Gastrocnemius medialis (tissue), 4 donors: ENCODE measurements at places on chromosomes 2 and 18. TPM values are rescaled to one million over a fixed set of nuclear protein-coding genes. Genes with fewer than 3 reads are reported as not detected.

BIN1 gene
- 1,728 TPM for total RNA-seq

DNA sequence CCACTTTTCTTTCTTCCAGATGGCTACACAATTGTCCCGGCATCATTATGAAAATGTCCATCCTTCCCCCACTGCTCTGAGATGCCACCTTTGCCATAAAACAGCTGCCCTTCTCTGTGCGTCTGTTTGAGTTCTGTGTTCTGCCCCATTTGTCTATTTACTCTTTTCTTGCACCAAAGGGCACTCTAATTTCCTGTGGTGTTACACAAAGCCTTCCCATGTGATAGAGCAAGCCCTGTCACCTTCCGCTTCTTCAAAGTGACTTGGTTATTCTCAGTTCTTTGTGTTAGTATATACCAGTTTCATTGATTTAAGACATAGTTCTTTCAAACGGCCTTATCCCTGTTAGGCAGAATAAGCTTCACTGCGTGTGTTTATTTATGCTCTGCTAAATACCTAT, 84.1 kb downstream of the FBXO15 start:
- DNase-seq = no peak
- no peak overlapping the region for H3K27ac ChIP-seq

DNA sequence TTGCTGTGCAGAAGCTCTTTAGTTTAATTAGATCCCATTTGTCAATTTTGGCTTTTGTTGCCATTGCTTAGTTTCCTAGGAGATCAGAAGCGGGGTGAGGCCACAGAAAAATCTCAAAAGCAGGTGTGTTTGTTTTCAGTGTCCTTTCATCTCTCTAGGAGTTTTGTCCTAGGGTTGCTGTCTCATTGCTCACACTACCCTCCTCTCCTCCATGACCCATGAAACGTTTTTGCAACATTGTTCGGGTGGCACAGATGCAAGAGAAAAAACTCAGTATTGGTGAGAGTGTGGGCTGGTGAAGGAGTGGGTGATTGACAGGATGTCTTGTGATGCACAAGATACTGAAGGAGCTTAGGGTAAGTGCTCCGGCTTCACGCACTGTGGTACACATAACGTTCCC, 103.6 kb downstream of the LYPD1 start:
- no peak for DNase-seq
- no peak overlapping the region for H3K27ac ChIP-seq
- H3K4me3 ChIP-seq = no peak overlapping the region
- no peaks in the 10 kb centered on the region for H3K36me3 ChIP-seq
- no peaks in the 10 kb centered on the region for H3K27me3 ChIP-seq
- no peaks in the 10 kb centered on the region for H3K4me1 ChIP-seq

DNA sequence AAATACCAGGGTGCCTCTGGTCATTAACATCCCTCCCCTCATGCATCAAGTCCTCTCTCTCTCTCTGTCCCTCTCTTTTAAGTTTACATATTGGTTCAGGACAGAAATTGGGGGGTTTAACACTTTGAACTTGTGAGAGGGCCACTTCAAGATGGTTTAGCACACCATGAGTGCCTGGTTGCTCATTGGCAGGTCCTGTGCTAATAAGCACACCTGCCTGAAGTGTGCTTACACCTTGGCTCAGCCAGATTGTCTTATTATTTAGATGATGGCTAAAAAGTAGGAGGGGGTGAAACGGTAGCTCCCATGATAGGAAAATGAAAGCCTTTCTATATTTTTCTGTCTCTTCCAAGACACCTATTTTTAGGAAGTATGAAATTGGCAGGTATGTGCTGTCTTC, 205.8 kb downstream of the ARL6IP6 start:
- H3K4me3 ChIP-seq = no peak overlapping the region
- no peaks in the 10 kb centered on the region for H3K27me3 ChIP-seq
- H3K27ac ChIP-seq = no peak overlapping the region
- H3K4me1 ChIP-seq = no peaks in the 10 kb centered on the region

GRCh38 chr18:34221971-34222306, 2.8 kb downstream of the NOL4 start:
- H3K4me1 ChIP-seq = peaks cover 32% of the 10 kb centered on the region
- peaks cover 48% of the 10 kb centered on the region for H3K27me3 ChIP-seq
- H3K27ac ChIP-seq = no peak overlapping the region
- no peaks in the 10 kb centered on the region for H3K36me3 ChIP-seq

ANKRD44 gene
- 3.0 TPM for total RNA-seq

DNA sequence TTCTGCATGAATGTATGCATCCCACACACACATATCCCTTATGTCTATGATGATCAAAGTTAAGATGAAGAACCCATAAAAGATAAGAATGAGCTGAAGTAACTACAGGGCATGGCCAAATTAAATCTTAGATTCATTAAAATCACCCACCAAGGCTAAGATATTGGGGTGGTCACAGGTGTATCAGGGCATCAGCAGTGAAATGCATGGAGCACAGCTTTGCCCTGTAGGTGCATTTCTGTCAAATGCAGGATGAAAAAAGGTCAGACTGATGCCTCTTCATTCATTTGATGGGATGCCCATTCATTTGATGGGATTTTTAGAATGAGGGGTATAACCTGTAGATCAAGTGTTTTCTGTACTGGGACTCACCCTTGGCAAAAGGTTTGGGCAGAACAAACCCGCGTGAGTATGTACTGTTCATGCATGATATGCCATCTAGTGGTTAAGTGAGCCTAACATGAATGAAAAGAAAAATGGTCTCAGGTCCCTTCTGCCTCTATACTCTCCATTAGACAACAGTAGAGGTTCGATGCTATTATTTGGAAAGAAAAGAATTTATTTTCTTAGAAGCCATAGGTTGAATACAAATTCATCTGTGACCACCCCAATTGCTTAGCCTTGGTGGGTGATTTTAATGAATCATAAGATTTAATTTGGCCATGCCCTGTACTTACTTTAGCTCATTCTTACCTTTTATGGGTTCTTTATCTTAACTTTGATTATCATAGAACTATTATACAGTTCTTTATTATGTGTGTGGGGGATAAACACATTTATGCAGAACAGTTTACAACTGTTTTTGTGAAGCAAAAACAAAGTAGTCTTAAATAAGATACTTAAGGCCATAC, 43.2 kb upstream of the NOSTRIN start:
- DNase-seq = no peak
- H3K4me1 ChIP-seq = peaks cover 6% of the 10 kb centered on the region
- no peaks in the 10 kb centered on the region for H3K36me3 ChIP-seq
- no peak overlapping the region for H3K27ac ChIP-seq
- H3K27me3 ChIP-seq = no peaks in the 10 kb centered on the region

GRCh38 chr2:24362253-24362652, 1.9 kb upstream of the ITSN2 start:
- no peaks in the 10 kb centered on the region for H3K27me3 ChIP-seq
- H3K27ac ChIP-seq = no peak overlapping the region
- DNase-seq = no peak
- H3K36me3 ChIP-seq = no peaks in the 10 kb centered on the region
- peaks cover 29% of the 10 kb centered on the region for H3K4me1 ChIP-seq

TBC1D8 gene
- 298 TPM for total RNA-seq

DNA sequence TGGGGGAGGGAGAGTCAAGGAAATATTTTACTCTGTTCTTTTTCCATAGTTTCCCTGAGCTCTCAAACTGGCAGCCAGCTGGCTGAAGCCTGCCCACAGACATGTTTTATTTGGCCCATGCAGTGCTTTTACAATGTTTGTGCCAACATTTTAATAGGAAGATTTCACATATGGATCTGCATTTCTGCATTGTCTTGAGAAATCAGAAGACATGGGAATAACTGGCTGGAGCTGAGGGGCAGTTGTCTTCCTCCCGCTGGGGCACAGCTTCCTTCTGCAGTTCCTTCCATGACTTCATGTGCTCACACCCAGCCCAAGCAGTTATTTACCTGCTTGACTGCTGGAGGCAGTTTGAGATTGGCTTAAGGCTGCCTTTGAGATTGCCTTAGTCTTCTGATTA, 74.4 kb downstream of the PLCL1 start:
- no peak for DNase-seq
- H3K4me3 ChIP-seq = no peak overlapping the region
- no peaks in the 10 kb centered on the region for H3K27me3 ChIP-seq
- peaks cover 45% of the 10 kb centered on the region for H3K4me1 ChIP-seq
- H3K36me3 ChIP-seq = no peaks in the 10 kb centered on the region

ZNF521 gene
- total RNA-seq = 15.6 TPM

GRCh38 chr18:6755107-6755506, 25.6 kb downstream of the ARHGAP28 start:
- no peaks in the 10 kb centered on the region for H3K27me3 ChIP-seq
- H3K27ac ChIP-seq = no peak overlapping the region
- DNase-seq = no peak
- H3K36me3 ChIP-seq = no peaks in the 10 kb centered on the region

NEDD4L gene
- total RNA-seq = 27.4 TPM

GRCh38 chr18:54775686-54776085, 52.6 kb upstream of the RAB27B start:
- no peak overlapping the region for H3K4me3 ChIP-seq
- no peaks in the 10 kb centered on the region for H3K4me1 ChIP-seq
- no peaks in the 10 kb centered on the region for H3K36me3 ChIP-seq
- DNase-seq = no peak
- no peaks in the 10 kb centered on the region for H3K27me3 ChIP-seq

FLACC1 gene
- total RNA-seq = 1.4 TPM

GRCh38 chr2:224145751-224146355, 106.8 kb upstream of the SERPINE2 start:
- no peaks in the 10 kb centered on the region for H3K36me3 ChIP-seq
- H3K27me3 ChIP-seq = no peaks in the 10 kb centered on the region
- no peak for DNase-seq
- H3K4me1 ChIP-seq = no peaks in the 10 kb centered on the region

- peaks cover 16% of the 10 kb centered on the region for H3K4me1 ChIP-seq
- no peak for DNase-seq
- no peak overlapping the region for H3K27ac ChIP-seq
- no peaks in the 10 kb centered on the region for H3K36me3 ChIP-seq
- no peaks in the 10 kb centered on the region for H3K27me3 ChIP-seq
Observed at GRCh38 chr2:235521844-235522243, 28.0 kb downstream of the AGAP1 start.

GRCh38 chr2:143802242-143802641, 673.0 kb downstream of the ARHGAP15 start:
- H3K4me1 ChIP-seq = no peaks in the 10 kb centered on the region
- H3K27ac ChIP-seq = no peak overlapping the region
- H3K27me3 ChIP-seq = no peaks in the 10 kb centered on the region
- no peak for DNase-seq
- no peak overlapping the region for H3K4me3 ChIP-seq
- no peaks in the 10 kb centered on the region for H3K36me3 ChIP-seq

DNA sequence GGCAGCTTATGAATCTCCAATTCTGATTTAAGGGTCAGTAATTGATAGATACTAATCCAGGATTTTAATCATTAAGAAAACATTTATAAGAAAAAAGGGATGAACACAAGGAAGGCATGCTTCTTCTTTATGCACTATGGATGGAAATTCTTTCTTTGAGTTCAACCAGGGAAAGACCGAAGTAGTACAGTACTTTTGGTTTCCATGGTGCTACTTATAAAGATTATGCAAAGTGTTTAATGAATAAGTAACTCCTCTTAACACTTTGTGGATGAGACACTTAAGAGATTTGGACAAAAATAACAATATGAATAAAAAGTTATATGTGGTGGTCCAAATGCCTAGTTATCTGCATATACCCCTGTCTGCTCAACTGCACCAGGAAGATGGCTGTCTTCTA, 666.5 kb upstream of the FANCL start:
- no peak overlapping the region for H3K27ac ChIP-seq
- no peaks in the 10 kb centered on the region for H3K27me3 ChIP-seq
- H3K36me3 ChIP-seq = no peaks in the 10 kb centered on the region
- no peak overlapping the region for H3K4me3 ChIP-seq
- H3K4me1 ChIP-seq = no peaks in the 10 kb centered on the region
- no peak for DNase-seq

GRCh38 chr2:110872521-110872920, 140.1 kb downstream of the ACOXL start:
- no peaks in the 10 kb centered on the region for H3K4me1 ChIP-seq
- DNase-seq = no peak
- H3K4me3 ChIP-seq = no peak overlapping the region
- no peaks in the 10 kb centered on the region for H3K27me3 ChIP-seq
- no peak overlapping the region for H3K27ac ChIP-seq

- no peak overlapping the region for H3K27ac ChIP-seq
- no peaks in the 10 kb centered on the region for H3K4me1 ChIP-seq
- H3K36me3 ChIP-seq = no peaks in the 10 kb centered on the region
Observed at GRCh38 chr2:132366421-132367180, 50.0 kb upstream of the GPR39 start.

DNA sequence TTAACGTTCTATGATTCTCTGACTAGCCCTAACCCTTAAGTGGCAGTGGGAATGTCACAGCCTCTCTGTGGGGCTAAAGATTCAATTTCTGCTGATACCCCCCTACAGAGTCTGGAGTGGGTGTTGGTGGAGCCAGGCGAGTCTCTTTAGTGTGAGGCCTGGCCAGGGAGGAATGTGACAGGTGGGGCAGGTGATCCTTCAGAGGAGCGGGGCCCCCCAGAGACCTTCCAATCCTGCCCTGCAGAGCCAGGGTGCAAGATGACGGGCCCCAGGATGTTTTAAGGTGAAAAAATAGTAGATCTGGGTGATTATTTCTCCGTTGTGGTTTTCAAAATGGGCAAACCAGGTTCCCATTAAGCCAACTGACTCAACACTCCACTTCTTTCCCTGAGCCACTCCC, 28.2 kb upstream of the DNMT3A start:
- H3K27me3 ChIP-seq = no peaks in the 10 kb centered on the region
- no peaks in the 10 kb centered on the region for H3K4me1 ChIP-seq
- no peak overlapping the region for H3K4me3 ChIP-seq
- DNase-seq = no peak

DNA sequence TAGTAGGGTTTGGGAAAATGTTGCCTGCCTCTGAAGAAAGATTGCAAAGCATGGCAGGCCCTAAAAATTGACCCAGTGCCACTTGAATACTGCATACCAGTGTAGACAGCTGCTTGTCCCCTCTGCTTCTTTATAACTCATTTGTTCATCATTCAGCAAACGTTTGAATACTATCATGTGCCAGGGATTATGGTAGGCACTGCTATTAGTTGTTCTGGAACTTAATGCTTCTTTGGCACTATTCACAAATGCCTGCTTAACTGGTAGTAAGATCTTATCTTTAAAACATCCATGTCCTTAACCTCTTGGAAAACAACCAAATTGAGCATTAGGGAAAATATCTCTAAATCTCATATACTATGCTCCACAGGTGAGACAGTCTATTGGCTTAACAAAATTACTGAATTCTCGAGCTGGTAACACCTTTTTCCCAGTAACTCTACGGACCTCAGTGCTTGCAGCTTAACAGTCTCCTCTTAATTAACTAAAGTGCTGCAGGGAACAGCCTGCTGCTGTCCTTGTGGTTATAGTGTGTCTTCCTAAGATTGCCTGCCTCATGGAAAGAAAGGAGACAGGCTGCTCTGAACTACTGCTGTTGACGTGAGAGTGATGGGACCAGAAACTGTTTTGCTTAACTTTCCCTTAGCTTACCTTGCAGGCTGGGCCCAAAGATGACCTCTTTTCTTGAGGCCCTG, 93.2 kb downstream of the MIB1 start:
- no peak for DNase-seq
- H3K36me3 ChIP-seq = no peaks in the 10 kb centered on the region
- H3K27me3 ChIP-seq = no peaks in the 10 kb centered on the region
- peaks cover 27% of the 10 kb centered on the region for H3K4me1 ChIP-seq

GRCh38 chr2:23596316-23596885, 211.4 kb downstream of the KLHL29 start:
- peak overlapping the region; percentile 93 for H3K27ac ChIP-seq
- H3K36me3 ChIP-seq = no peaks in the 10 kb centered on the region
- peaks cover 37% of the 10 kb centered on the region for H3K4me1 ChIP-seq
- H3K4me3 ChIP-seq = peak overlapping the region; percentile 44
- H3K27me3 ChIP-seq = no peaks in the 10 kb centered on the region

- peaks cover 28% of the 10 kb centered on the region for H3K36me3 ChIP-seq
- peaks cover 6% of the 10 kb centered on the region for H3K4me1 ChIP-seq
- DNase-seq = no peak
- H3K27me3 ChIP-seq = no peaks in the 10 kb centered on the region
- H3K27ac ChIP-seq = no peak overlapping the region
Observed at GRCh38 chr2:24200799-24201198, 25.9 kb downstream of the FAM228A start.
